GOT3 (cell line): ENCODE measurements at places on chromosomes 5 and 9.

- no peak for DNase-seq
Observed at GRCh38 chr5:43338862-43339261, 25.6 kb upstream of the HMGCS1 start.

GRCh38 chr5:109939116-109939682 is 249.5 kb downstream of the MAN2A1 start:
- no peak for DNase-seq

DNA sequence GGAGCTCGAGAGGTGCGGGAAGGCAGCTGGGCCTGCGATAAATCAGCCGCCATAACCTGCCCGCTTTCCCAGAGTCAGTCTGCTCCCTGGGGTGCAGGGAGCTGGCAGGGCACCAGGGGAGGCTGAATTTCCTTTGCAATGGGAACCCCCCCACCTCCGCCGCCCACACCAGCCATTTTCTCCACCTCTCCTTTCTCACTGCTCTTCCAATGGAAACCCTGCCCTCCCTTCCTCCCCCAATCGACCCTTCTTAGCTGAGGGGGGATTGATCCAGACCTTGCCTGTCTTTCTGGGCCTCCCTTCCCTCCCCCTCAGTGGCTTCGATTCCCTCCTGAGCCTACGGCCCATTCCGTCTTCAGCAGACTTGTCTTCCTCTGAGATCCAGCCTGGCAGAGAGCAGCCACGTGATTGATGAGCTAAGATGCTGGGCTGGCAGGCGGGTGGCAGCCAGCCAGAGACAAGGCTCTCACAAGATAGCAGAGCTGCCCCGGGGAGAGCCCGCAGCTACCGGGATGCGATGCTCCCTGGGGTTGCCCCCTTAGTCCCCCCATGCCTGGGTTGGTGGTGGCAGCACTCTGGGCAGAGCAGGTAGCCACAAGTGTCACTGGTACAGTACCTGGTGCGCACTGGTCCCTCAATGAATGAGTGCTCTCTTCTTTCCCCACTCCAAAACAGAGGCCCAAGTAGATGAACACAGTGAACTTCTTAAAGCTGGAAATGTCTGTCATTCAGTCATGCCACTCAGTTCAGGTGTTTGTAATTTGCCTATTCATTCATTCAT is 53.7 kb upstream of the FABP6 start:
- DNase-seq, result no peak

DNA sequence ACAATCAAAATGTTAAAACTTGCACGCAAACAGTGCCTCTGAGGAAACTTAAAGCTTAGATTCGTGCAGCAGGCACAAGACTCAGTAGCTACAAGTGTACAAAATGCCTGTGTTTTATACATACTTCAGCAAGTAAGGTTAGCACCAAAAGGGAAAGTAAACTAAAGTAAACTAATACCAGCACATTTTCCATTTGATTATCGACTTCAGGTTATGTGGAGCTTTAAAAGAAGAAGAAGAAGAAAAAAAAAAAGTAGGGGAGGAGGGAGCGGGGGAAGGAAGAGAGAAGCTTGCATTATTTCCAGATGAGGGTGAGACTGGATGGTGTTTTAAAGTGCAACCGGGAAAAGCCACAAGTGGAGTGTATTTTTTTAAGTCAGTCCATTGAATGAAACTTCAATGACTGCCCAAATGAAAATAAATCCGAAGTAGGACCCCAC is 596 bp upstream of the ADAMTS6 start:
- no peak for DNase-seq

GRCh38 chr5:152953788-152954483 is 536.5 kb upstream of the GRIA1 start:
- DNase-seq, result no peak

- DNase-seq, result no peak
Observed at GRCh38 chr5:81779916-81780266, 29.0 kb upstream of the SSBP2 start.
